Stromal cell of bone marrow (primary cell): ENCODE measurements at places on chromosomes 13 and 19.

GRCh38 chr19:54462655-54463530 lies 685 bp downstream of the LENG9 start:
- no peak for DNase-seq

GRCh38 chr13:29878101-29878500 lies 27.7 kb upstream of the UBL3 start:
- DNase-seq, result no peak

- DNase-seq, result no peak
Observed at GRCh38 chr13:27405546-27406134, 18.8 kb upstream of the GTF3A start.

- DNase-seq, result no peak
Observed at GRCh38 chr13:51933466-51934058, 71.8 kb downstream of the CCDC70 start.

DNA sequence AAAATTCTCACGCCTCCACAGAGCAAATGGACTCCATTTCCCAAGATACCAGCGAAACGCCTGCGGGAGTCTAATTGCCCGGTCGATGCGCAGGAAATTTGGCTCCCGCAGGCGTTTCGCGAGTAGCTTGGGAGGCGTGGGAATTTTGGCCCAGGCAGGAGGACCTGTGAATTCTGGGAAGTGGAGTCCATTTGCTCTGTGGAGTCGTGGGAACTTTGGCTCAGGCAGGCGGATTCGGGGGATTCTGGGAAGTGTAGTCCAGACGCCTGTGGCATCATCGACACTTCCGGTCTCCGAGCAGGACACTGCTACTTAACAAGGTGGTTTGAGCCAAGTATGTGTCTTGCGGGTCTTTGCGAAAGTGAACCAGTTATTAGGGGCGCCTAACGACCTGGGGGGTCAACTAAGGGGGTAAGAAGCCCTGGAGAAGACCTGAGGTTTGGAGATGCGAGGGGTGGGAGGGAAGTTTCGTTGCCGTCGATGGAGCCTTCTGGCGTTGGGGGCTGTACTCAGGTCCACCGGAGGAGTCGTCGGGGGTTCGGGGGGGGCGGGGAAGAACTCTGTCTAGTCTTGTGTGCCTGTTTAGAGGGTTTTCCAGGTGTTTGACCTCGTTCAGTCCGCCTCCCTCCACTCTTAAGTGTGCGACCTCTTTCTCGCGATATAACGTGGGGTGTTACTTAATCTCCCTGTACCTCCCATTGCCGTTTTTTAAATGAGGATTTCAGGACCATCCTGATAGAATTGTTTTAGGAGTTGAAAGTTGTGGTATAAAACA lies at the start of gene ZNF155:
TSS of gene ZNF155 (plus strand) at position 277 of the 775 bp plus-strand sequence. CDS start 4,356 bp downstream, outside the sequence.
- DNase-seq, result peak; percentile 98

- no peak for DNase-seq
Observed at GRCh38 chr13:23629566-23630272, 59.5 kb downstream of the TNFRSF19 start.

- no peak for DNase-seq
Observed at GRCh38 chr13:78228940-78229339, 310.3 kb upstream of the EDNRB start.
